ENCODE measurements at places on chromosomes 4 and X.

DNA sequence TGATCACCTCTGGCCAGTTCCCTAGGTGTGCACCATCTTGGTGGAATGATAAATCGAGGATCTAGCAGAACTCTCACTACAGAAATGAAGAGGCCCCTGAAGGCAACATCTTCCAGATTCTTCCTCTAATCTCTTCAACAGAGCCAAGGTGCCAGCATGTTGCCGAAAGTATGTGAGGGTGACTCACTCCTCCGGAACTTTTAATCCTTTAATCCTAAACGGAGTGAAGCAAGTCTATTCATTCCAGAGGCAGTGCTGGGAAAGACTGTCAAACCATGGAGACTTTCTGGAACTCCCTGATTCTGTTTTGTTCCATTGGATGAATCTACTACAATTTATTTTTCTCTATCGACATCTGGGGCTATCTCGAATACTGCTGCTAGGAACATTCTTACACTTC is 68.7 kb downstream of the SUPT20HL2 start:
- DNase-seq = peak; percentile 78

DNA sequence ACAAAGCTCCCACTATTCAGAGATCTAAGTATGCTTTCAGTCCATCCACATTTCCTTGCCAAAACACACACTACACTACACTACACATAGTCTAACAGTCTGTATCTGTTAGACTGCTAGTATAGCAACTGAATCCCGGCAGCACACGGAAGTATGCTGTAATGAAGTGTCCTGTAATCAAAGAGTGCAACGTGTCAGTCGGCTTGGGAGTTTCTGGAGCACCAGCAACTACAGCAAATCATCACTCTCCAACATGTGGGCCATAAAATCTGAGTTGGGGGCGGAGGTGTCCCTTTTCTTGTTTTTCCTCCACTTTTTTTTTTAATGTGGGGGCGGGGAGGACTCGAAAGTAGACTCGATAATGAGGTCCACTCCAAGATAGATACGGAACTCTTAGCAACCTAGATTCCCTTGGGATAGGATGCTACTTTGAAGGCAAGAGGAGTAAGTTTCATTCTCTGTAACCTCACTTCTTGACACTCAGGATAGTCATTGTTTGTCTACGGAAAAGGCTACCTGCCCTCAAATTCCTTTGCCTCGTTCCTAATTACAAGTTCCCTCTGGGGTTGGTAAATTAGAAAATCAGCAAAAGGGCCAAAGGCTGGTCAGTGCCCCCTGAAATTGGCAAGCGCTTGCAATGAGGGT is 722 bp downstream of the SLC10A7 start:
- DNase-seq = peak; percentile 70

DNA sequence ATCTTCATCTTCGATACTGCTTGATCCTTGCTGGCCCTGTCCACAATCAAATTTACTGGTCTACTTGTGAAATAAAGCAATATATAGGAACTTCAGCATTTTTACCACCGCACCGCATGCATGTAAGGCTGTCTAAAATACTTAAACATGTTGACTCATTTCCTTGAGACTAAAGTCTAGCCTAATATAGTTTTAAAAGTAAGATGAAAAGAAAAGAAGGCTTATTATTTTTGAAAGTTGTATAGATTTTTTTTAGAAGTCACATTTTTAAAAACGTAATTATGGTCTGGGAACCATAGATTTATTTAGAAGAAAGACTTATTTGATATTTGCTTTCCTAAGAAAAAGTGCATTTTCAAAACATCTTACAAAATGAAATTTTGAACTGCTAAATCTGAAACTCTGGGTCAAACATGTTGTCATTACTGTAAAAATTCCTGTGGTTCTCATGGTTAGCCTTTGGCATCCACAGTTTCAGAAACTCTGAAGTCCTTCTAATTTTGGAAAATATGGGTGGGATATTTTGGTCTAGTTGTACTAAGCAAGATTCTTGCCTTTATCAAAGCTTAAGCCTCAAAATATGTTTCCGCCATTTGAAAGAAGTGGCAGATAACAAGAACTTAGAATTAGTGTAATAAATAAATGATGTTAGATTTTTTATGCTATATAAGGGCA is 423.5 kb upstream of the CTSO start:
- DNase-seq = peak; percentile 81

- DNase-seq = no peak
These were observed 25.9 kb upstream of the CLDN24 start for GRCh38 chr4:183348136-183348535.

DNA sequence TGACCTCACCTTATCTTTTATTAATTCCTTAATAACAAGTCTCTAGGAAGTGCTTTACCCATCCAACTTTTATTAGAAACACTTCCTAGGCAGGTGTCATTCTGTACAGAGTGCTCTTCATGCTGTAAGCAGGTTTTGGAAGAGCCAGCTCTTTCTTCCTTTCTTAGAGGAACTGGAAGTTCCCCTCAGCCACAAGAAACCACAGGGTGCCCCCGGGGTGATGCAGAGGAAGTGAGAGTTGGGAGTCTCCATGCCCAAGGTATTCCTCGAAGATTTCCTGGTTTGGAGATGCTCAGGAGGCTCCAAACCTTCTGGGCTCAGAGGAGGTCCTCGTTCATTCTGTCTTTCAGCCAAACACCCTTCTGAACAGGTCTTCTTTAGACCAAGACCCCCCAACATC is 83.8 kb downstream of the EGF start:
- DNase-seq = no peak

- DNase-seq = no peak
These were observed 109.3 kb upstream of the BMP2K start for GRCh38 chr4:78666830-78667258.

DNA sequence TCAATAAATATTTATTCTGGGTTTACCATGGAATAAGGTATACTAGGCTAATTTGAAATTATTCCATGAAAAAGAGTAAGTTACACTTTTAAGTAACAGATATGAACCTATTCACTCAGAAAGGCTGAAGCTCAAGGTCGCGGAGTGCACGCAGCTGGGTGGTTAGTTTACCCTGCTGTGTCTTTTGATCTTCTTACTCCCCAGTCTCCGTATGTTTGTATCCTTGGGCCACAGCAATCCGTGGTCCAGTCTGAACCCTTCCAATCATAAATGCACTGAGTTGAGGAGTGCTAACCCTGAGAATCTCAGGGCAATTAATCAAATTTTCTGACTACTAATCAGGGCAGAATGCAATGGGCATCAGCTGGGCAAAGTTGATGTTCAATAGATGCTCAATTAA is 33.9 kb downstream of the RPS3A start:
- DNase-seq = no peak

DNA sequence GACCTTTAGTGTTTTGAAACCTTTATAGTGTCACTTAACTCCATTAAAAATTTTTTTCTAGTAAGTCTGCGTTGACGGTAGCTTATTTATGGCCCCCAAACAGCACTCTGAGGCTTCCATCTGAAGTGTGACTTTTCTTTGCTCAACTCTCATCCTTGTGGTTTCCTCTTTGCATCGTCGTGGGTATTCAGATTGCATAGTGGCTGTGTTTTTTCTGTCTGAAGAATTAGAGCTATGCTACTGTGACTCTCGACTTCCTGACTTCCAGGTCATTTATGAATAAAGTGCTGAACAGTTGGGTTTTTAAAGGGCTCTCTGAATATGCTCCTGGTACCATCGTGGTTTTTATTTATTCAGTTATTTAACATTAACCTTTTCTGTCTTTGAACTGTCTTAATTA is 44.9 kb downstream of the JADE1 start:
- peak; percentile 82 for DNase-seq

DNA sequence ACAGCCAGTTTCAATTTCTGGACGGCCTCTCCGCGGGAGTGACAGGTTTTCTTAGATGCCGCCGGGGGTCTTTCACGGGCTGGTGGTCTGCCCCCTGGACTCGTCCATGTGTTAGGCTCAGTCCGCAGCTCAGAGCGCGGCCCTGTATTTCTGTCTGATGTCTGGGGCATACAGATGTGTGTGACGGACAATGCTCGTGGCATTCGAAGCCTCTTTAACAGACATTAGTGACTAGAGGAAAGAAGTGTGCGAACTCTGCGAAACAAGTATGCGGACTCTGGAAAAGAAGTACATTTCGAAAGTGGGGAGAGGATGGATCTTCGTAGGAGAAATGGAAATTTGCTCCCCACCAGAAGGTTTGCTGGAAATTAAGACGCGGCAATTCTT is 793 bp upstream of the DCUN1D4 start:
- DNase-seq = no peak

- no peak for DNase-seq
These were observed 6.0 kb downstream of the P2RY4 start for GRCh38 chrX:70254063-70254400.

- no peak for DNase-seq
These were observed 515.0 kb downstream of the INPP4B start for GRCh38 chr4:142331132-142331531.

- no peak for DNase-seq
These were observed 80.0 kb downstream of the NWD2 start for GRCh38 chr4:37324546-37324945.

DNA sequence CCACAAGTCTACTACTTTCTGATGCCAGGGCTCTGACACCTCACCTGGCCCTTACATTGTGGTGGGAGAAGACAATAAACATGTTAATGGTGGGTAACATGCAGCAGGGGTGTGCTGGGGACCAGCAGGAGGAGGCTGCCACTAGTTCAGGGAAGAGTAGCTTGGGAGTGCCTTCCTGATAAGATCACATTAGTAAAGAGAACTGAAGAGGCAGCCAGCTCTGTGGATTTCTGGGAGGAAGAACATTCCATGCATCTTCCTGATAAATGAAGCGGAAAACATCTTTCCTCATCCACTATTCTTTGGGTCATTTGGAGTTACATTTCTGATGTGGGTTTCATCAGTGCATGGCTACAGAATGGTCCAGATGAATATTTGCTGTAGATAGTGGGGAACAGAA is 9.0 kb downstream of the RNF150 start:
- peak; percentile 49 for DNase-seq

GRCh38 chr4:128716338-128716737 is 93.2 kb upstream of the JADE1 start:
- DNase-seq = no peak
